ENCODE measurements at places on chromosomes 6 and 20. TPM values are rescaled to one million over a fixed set of nuclear protein-coding genes. Genes with fewer than 3 reads are reported as not detected.

Gene CTAGE9
- total RNA-seq, result not detected

Gene CEP250
- total RNA-seq, result 30.7 TPM

Gene SLX4IP
- 6.8 TPM for total RNA-seq

Gene RNF217
- 50.7 TPM for total RNA-seq

Gene PRELID3B
- 40.2 TPM for total RNA-seq

Gene KCNQ5
- 0.08 TPM for total RNA-seq

Gene GABRR1
- not detected for total RNA-seq

Gene SOX18
- 149 TPM for total RNA-seq

Gene CNR1
- total RNA-seq, result 2.0 TPM

GRCh38 chr20:2746636-2747265 lies 53.7 kb downstream of the CPXM1 start:
- DNase-seq, result no peak

DNA sequence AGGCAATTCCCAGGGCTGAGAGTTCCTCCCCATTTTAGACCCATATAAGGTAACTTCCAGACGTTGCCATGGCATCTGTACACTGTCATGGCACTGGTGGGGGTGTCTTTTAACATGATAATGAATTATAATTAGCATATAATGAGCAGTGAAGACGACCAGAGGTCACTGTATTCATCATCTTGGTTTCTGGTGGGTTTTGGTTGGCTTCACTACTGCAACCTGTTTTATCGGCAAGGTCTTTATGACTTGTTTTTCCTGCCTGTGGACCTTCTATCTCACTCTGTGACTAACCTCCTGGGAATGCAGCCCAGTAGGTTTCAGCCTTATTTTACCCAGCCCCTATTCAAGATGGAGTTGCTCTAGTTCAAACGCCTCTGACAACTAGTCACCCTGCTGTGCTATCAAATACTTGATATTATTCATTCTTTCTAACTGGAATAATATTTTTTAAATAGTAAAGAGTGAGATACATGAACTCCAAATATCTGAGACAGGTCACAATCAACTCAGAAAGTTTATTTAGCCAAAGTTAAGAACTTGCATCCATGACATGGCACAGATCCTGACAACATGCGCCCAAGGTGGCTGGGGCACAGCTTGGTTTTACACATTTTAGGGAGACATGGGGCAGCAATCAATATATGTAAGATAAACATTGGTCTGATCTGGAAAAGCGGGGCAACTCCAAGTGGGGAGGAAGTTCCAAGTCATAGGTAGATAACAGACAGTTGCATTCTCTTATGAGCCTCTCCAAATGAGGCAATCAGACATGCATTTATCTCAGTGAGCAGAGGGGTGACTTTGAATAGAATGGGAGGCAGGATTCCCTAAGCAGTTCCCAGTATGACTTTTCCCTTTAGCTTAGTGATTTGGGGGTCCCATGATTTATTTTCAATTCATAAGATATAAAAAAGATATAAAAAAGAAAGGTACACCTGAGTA lies 1.2 kb upstream of the UFL1 start:
- no peak for DNase-seq

DNA sequence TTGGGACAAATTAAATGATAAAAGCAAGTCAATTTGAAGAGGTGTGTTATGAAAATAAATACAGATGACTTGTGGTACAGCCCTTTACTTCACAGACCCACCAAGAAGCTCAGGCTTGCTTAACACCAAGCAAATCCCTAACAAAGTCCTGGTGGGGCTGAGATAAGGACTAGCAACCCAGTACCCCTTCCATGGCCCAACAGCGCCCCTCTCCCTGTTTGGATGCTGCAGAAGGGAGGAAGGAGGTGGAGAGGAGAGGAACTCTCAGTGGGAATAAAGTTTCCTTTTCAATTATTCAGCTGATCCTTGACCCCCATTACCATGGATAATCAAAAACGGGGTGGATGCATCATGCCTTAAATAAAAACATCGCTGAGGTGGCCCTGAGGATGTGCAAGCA lies 4.5 kb upstream of the ZNF831 start:
- DNase-seq, result no peak

DNA sequence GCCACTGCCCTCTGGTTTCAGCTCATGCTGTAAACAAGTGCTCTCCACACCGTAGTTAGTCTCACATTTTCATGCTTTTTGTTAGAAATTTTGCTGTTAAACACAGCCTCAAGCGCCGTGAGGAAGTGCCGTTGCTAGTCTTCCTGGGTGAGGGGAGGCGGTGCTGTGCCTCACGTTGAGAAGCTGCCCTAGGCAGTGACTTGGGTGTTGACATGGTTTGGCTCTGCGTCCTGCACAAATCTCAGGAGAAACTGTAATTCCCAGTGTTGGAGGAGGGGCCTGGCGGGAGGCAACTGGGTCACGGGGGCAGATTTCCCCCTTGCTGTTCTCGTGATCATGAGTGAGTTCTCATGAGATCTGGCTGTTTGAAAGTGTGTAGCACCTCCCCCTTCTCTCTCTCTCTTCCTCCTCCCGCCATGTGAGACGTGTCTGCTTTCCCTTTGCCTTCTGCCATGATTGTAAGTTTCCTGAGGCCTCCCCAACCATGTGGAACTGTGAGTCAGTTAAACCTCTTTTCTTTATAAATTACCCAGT lies 95.8 kb downstream of the ERMARD start:
- DNase-seq, result no peak

GRCh38 chr6:132190815-132191175 lies 210.5 kb downstream of the MOXD1 start:
- DNase-seq, result no peak

DNA sequence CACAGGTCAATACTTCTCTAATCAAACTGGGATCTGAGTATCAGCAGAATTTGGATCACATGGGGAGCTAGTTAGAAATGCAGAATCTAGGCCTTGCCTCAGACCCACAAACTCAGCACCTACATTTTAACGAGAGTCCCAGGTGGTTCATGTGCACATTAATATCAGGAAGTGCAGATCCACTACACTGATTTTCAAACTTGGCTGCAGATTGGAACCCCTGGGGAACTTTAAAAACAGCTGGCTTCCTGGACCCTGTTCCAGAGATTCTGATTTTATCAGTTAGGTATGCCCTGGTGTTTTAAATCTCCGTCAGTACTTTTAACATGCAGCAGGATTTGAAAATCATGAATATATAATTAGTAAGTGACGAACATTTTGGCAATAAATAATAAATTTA lies 1.9 kb upstream of the CST8 start:
- no peak for DNase-seq

- DNase-seq, result no peak
Observed at GRCh38 chr6:139855671-139856311, 481.3 kb upstream of the CITED2 start.

- DNase-seq, result peak; percentile 26
Observed at GRCh38 chr6:56595490-56596122, 47.1 kb downstream of the DST start.

DNA sequence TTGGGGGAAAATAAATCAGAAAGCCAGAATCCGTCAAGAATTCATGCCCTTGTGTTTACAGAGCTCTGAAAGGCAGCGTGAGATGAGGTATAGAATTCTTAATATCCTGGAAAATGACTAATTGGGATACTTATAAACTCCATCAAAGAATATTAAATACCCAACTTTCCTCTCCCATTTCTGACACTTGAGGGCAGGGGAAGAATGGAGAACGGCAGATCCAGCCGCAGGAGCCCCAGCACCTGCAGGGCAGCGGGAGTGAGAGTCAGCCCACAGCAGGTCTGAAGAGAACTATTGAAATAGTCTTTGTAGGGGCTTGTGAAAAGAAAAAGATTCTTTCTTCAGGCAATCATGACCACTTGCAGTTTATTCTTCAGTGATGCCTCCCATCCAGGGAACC lies 107.2 kb downstream of the AGPAT4 start:
- DNase-seq, result no peak

GRCh38 chr6:158464483-158464882 lies 95.4 kb upstream of the TMEM181 start:
- DNase-seq, result no peak

DNA sequence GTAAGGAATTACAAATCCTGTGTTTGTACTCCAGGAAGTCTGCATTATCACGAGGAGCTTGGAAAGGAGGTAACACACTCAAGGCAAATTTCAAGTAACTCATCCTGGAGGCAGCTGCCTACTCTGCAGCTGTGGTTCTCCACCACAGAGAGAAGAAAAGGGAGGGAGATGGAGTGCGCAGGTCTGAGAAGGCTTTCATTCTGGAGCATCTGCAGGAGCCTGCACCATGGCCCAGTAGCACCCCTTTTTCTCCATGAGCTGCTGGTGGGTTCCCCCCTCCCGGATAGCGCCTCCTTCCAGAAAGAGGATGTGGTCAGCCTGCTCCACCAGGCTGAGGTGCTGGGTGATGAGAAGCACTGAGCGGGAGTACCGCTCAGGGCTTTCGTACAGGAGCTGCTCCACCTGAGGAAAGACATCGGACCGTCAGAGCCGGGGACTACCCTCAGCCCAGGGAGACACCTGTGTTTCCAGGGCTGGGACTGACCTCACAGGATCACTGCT lies 1.6 kb upstream of the PSMB8 start:
- no peak for DNase-seq

- DNase-seq, result no peak
Observed at GRCh38 chr6:35602133-35602946, 86.4 kb downstream of the FKBP5 start.

GRCh38 chr6:75830959-75831885 lies 82.2 kb downstream of the MYO6 start:
- no peak for DNase-seq

GRCh38 chr6:170251776-170252571 lies 38.9 kb downstream of the DLL1 start:
- DNase-seq, result no peak

GRCh38 chr6:4656106-4656505 lies 120.1 kb upstream of the CDYL start:
- DNase-seq, result no peak

DNA sequence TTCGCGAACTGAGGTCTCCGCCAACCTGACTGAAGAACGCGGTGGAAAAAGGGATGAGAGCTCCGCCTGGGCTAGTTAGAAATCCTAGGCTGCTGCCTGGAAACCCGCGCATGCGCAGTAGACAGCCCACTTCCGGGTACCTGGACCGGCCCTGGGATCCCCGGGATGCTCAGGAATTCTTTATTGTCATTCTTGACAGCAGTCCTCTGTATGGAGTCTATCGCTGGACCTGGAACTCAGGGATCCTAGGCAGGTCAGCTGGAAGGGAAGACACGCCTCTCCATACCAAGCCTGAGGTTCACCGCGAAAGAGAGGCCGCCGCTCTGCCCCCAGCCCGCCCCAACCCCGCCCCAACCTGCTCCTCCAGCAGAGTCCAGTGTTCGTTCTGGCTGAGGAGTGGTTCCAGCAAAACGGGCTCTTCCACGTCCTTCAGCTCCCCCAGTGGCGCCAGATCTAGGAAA lies 1379.2 kb upstream of the DEFB115 start:
- no peak for DNase-seq

GRCh38 chr6:161151660-161152526 lies 122.0 kb downstream of the AGPAT4 start:
- no peak for DNase-seq

- no peak for DNase-seq
Observed at GRCh38 chr6:37042150-37042549, 36.7 kb downstream of the FGD2 start.

DNA sequence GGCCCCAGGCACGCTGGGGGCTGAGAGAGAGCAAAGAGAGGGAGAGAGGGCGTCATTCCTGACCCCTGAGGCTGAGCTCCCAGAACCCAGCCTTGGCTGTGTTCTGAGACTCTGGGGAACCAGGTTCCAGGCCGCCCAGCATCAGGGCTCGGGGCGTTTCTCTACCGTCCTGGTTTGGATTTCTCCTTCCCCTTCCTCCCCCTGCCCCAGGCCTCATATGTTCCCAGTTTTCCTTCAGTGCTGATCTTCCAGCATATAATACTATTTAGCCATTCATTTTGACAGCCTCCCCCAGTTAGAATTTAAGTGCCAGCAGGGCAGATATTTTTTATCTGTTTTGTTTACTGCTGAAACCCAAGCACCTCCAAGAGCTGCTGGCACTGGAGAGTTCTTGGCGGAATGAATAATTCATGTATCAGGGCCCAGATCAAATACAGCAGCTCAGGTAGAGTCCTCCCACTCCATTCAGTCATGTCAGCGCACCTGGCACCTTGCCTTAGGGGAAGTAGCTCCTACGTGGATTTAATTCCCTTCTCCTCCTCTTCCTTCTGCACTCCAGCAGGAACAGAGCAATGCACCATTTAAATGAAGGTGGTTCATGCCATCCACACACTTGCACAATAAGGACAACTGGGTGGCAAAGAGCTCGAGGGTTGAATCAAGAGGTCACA lies 23.4 kb upstream of the FRMD1 start:
- no peak for DNase-seq

DNA sequence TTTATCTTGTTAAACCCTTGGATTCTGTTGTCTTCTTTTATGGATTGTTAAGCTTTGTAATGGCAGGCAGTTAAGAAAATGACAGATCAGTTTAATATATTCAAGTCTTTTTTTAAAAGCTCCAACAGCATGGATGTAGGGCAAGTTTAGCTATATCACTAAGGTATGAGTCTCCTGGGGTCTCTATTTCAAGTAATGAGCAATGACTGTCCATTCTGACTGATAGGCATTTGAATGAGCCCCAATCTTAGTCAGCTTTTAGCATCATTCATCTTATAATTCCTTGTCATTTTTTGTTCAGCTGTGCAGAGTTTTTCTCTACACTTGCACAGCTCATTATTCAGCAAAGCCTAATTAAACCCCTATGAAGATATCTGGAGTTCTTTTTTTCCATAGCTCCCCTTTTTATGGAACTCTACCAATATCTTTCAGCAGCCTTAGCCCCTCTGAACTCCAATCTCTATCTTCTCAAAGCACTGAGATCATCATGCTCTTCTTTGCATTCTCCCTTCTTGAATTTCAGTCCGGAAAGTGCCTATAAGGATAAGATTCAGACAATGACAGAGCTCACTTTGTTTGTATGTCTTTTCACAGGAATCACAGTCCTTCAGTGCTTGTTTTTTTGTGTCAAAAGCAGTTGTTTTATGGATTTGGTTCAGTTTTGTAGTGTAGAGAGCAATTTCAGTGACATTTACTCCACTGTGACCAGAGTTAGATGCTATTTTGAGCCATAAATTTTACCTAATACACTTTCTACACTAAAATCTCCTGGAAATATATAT lies 97.2 kb upstream of the DOK5 start:
- DNase-seq, result no peak

GRCh38 chr6:113363866-113364265 lies 493.3 kb upstream of the MARCKS start:
- no peak for DNase-seq

DNA sequence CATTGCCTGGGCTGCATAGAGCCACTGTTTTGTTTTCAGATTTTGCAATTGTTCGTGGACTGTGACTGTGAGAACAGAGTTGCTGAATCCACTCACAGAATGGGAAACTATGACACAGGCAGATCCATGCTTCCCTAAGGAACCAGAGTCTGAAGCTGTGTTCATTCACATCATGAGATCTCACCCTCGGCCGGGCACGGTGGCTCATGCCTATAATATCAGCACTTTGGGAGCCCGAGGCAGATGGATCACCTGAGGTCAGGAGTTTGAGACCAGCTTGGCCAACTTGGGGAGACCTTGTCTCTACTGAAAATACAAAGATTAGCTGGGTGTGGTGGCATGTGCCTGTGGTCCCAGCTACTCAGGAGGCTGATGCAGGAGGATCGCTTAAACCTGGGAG lies 139.2 kb upstream of the SALL4 start:
- DNase-seq, result no peak

All from endothelial cell (in vitro differentiated cells).